ENCODE measurements at places on chromosomes 13 and 19.

- DNase-seq = peak; percentile 79
Observed at GRCh38 chr13:99386911-99387788, 80.0 kb upstream of the GPR183 start.

DNA sequence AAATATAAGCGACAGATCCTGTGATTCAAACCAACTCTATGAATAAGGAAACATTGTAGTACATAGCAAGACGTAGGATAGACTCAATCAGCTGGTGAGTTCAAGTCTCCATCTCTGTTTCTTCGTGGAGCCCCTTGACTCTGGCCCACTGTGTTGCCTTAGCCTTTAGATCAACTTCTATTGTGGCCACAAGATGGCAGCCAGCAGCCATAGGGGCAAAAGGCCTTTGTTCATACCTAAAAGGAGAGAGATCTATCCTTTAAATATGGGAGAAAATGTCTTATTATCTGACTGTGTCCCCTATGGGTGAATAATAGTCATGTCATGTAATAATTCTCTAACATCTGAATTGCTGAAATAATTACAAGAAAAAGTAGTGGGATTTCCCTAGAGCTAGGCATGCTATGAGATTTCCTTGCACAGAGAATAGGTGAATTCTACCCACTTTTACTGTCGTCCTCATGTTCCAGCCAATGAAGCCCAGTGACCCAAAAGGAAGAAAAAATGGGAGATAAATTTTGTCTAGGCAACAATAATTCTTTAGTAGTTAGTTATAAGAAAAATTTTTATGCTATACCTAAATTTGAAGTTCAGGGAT lies 129.4 kb downstream of the PCDH20 start:
- DNase-seq = no peak

DNA sequence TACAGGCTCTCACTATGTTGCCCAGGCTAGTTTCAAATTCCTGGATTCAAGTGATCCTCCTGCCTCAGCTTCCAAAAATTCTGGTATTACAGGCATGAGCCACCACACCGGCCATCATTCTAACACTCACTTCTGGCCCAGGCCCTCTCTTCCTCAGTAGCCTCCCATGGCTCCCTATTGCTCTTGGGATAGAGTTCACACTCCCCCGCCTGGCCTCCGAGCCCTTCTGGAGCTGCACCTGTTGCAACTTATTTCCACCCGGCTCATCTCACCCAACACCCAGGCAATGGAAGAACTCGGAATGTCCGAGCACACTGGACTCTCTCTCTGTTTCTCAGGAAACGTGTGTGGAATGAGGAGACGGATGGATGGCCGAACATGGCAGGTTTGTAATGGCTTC lies 9.0 kb upstream of the SBK3 start:
- DNase-seq = no peak

DNA sequence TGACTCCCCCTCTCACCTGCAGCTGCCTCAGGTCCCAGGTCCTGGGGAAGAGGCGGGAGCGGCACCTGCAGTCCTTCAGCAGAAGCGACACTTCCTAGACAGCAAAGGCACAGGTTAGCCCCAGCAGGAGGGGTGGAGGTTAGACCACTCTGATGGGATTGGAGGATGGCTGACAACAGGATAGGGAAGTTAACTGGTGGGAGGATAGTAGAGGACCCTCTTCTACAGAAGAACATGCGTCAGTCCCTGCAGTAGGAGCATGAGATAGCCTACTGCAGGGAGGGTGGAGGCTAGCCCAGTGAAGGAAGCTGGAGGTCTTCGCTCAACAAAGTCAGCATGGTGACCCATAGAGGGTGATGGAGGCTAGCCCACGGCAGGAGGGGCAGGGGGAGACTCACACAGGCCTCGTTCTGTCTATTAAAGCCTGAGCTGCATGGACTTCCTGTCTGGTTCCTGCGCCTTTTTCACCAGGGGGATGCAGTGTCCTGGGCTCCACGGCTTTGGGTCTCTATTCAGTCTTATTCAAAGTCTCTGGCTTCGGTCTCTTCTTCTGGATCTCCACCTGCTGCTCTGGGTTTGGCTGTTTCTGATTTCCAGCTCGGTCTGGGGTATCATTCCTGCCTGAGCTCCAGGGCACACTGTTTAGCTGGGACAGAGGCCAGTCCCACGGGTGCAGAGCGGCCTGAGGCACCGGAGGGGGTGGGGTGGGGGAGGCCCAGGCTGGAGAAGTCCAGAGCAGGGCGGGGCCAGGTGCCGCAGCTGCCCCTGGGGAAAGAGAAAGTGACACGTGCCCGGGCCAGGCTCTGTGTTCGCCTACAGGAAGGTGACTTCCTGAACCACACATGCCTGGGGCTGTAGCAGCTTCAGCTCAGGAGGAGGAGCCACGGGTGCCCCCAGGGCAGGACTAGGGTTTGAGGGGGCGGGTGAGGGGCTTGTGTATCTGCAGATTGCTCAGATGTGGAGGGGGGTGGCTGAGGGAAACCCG lies 7.3 kb downstream of the IFNL3 start:
- DNase-seq = peak; percentile 27

GRCh38 chr13:41017817-41018601 lies 1.1 kb downstream of the ELF1 start:
- no peak for DNase-seq

DNA sequence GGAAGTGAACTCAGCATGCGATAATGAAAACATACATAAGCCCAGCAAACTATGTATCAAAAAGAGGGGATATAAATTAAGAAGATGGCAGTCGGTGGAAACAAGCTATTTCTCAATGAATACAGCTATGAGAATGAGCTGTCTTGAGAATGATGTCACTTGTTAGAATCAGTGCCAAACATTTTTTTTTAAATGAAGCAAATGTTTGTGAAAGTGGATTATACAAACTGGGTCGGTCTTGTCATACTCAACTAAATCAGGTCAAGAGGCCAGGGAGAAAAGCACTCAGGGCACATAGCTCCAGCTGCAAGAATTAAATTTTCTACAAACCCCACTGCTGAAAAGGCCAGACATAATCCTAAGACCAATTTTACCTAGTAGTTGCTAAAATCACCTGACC lies 1048.4 kb downstream of the SLITRK1 start:
- no peak for DNase-seq

All from activated T-cell treated with anti-CD3 and anti-CD28 coated beads for 24 hours (primary cell).